ENCODE measurements at places on chromosomes 11 and 22.

- peak; percentile 41 for DNase-seq
Measured at GRCh38 chr11:12694183-12694531, 19.9 kb downstream of the TEAD1 start.

- DNase-seq = no peak
Measured at GRCh38 chr11:77752516-77752915, 68.0 kb downstream of the RSF1 start.

DNA sequence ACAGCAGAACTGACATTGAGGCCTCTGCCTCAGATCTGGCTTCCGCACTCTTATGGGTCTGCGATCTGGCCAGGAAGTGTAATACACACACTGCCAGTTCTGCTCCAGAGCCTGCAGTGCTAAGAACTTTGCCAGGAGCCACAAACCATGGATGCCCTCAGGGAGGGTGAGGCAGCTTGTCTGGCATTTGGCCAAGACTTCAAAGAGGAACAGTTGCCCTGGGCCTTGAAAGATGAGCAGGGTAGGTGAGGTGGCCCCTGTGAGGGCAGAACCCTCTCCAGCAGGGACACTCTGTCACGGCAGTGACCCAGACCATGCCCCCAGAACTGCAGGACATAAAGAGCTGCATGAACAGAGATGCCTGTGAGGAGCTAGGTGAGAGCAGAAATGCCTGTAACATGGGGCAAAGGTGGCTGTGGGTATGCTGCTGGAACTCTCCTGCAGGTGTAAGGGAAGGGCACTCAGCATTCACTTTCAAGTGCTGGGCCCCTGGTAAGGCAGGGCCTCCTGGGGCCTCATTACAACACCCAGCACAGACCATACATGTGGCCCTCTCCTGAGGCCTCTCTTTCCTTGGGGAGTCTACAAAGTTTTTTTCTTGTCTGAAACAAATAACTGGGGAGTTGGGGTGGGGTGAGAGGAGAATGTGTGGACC is 47.3 kb downstream of the NEU3 start:
- DNase-seq = peak; percentile 14

GRCh38 chr22:30891443-30891755 is 77.2 kb downstream of the MORC2 start:
- DNase-seq = peak; percentile 5

DNA sequence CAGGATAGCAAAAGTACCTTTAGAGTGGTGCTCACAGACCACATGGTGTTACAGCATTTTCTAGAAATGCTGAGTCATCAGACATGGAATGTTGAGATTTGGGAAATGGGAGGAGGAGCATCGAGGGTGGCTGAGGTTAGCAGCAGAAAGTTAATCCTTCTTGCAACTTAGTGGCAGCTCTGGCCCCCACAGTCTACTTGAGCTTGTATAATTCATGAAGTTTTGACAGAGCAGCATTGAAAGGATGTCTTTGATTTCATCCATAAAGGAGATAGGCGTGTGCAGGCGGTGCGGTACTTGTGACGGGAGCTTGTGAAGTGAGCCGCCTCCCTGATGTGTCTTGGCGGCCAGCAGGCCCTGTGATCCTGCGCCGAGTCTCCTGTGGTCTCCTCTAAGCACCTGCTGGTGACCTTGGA is 330.5 kb downstream of the TBC1D22A start:
- DNase-seq = no peak

DNA sequence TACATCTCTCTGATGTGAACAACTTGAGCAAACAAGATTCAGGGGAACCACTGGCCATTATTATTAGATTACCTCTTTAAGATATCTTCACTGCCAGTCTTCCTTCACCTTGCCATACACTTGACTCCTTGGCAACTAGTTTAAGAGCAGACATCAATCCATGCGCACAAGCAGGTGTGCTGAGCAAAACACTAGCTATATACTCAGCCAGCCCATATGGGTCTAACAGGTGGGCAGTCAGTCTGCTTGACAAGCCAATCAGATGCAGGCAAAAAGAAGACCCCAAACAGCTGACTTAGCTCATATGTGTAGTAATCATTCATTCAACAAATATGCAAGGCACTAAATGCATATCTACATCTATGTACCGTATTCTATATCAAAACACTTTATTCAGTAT is 101.2 kb downstream of the SIK3 start:
- no peak for DNase-seq

DNA sequence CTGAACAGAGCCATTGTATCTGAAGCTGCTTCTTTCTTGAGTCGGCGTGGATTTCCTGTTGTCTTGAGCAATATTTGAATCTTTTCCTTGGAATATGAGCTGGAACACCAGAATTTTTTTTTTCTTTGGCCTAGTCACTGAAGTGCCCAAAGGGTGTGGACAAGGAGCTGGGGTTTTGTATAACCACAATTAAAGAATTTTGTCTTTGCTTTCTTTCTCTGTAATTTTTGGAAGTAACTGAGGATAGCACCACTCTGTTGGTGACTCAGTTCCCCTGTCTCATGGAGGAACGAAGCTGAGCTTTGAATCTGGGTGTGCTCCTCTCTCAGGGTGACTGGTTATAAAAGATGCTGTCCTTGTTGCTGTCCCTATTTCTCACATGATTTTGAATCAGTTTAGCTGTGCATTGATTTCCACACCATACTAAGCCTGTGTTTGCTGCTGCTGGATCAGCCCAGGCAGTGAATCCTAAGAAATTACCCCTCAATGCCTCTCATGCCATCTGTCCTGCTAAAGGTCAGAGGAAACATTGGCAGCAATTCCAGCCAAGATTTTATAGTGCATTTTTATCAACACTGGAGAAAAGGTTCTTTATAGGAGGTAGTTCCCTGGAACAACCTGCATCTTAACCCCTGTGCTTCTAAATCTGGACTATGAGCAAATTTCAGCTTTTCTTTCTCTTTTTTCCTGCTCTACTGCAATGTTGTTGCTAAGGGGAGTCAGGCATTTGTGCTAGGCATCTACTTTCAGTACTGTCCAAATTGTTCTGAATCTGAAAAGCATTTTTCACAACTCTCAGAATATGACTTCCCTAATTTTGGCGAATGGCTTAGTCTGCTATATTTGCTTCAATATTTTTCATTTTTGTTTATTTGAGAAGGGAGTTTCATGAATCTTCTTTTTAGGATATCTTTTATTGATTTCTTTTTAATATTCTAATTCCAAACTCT is 540.8 kb downstream of the SOX6 start:
- DNase-seq = peak; percentile 14

DNA sequence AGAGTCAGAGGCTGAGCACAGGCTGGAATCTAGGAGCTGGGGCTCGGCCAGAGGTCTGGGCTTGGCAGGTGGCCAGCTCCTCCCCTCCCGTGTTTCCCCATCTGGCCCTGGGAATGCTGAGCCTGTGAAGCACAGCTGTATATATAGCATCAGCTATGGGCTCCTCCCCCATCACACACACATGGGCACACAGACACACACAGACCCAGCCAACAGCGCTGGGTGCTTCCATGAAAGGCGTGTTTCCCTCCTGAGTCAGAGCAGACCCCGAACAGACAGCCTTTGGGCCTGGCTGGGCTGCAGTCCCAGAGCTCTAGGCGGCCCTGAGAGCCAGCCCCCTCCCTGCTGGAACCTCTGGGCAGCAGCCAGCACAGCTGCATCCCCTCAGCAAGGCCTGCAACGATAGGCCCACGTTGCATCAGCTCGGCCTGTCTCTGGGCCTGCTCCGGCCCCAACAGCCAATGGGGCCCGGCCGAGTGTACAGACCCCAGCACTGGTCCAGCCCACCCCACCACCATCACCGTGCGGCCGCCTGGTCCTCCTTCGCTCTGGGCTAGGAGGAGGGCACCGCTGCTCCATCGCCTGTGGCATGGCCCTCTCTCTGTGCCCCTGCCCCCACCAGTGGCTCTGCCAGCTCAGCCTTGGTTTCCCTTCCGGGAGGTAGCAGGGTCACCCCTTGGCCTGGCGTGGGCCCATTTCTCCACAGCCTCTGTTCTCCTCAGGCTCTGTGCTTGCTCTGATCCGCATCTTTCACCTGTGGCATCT is 7.6 kb upstream of the SERPINH1 start:
- DNase-seq = peak; percentile 82

DNA sequence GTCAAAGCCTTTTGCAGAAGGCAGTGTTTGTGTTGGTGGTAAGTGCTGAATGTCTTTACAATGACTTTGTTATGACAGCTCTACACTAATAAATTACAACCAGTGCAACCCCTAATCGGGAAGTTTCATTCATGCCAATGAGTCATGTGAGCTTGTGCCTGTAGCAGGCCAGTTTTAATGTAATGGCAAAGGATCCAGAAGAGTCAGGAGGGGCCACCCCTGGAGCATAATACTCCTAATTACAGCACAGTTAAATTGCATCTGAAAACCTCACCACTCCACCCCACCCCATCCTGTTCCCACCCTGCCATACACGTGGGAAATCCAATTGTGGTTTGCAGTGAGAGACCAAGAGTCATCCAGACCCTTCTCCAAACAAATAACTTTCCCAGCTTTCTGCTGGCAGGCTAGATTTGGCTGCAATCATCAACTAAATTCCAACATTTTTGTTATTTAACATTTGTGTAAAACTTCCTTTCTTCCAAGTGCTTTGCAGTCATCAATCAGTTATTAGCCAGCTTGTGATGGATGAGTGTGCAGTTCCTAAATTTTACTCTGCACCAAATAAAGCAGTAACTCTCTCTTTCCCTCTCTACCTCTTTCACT is 277.3 kb upstream of the FAT3 start:
- no peak for DNase-seq

DNA sequence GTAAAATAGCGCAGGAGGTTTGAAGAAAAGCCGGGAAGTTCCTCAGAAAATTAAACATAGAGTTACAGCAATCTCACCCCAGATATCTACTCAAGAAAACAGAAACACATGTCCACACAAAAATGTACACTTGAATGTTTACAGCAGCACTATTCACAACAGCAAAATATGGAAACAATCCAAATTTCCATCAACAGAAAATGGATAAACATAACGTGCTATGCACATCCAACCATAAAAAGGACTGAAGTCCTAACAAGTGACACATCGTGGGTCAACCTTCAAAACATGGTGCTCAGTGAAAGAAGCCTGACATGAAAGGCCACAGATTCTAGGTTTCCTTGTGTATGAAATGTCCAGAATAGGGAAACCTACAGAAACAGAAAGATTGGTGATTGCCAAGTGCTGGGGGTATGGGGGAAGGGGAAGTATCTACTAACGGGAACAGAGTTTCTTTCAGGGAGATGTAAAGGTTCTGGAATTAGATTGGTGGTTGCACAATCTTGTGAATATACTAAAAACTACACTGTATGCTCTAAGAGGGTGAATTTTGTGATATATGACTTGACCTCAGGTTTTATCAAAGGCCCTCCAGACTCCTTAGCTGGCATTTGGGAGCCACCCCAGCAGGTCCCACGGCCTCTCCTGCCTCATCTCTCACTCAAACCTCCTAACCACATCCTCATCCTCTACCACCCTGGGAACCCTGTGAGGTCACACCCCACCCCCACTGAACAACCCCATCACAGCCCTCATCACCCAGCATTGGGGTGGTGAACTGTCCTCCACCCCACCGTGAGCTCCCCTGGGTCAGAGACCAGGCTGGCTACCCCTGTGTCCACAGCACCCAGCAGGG is 69.2 kb upstream of the PRR5 start:
- DNase-seq = no peak

Data from transverse colon (tissue), 4 donors.